ENCODE measurements at places on chromosomes 6 and 20.

DNA sequence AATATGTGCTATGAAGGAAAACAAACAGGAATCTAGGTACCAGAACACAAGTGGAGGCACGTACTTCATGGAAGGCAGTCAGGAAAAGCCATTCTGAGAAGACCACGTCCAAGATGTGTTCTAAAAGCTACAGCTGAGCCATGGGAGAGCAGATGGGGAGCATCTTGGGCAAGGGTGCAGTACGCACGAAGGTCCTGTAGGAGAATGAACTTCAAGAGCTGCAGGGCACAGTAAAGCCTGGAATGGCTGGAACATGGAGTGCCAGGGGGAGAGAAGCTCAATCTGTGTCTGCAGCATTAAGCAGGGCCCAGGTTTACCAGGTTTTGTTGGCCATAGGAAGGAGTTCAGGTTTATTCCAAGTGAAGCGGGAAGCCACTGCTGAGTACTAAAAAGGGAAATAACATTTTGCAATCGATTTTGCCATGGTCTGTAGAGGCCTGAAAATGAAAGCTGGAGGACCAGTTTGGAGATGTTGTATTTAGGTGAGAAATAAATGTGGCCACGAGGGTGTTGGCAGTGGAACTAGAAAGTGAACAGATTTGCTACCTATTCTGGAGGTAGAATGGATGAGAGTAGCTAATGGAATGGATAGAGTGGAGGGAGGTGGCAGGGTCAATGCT is 29.9 kb downstream of the ADTRP start:
- DNase-seq = no peak

- DNase-seq = no peak
Observed at GRCh38 chr6:170018422-170018935, 267.1 kb downstream of the ERMARD start.

DNA sequence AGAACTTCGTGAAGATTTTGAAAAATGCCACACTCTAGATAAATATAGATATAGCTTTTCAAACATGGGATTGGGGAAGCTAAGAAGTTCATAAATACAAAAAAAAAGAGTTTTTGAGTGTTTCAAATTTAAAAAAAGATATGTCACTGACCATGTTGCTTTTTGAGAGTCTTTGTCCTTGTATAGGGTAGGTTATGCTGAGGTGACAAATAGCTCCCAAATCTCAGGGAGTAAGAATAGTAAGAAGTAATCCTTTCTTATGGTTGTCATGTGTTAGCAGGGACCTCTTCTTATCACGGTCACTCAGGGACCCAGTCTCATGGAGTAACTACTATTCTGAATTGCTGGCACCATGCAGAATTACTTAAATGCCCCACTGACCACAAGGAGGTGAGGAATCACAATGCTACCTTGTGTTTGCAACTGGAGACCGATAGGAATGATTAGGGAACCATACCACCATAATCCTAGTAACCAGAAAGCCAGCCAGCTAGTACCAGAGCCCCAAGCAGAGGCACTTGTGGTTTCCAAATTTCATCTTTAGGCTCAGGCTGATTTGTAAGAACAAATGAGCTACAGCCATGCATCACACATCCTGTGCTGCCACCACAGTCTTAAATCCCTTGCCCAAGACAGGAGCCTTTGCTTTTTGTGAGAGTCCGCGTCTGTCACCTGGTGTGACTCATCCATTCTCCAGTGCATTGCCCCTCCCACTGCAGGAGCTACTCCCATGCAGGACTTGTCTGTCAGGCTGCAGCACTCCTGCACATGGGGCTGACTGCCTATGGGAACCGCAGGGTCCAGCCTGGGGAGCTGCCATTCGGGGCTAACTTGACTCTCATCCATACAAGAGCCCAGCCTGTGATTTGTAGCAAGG is 42.4 kb upstream of the ADGRF4 start:
- no peak for DNase-seq

- DNase-seq = no peak
Observed at GRCh38 chr6:73942592-73943186, 246.7 kb downstream of the CD109 start.

GRCh38 chr20:4962241-4962855 is 39.0 kb downstream of the SLC23A2 start:
- DNase-seq = no peak
